ENCODE measurements at places on chromosomes 2 and 18.

DNA sequence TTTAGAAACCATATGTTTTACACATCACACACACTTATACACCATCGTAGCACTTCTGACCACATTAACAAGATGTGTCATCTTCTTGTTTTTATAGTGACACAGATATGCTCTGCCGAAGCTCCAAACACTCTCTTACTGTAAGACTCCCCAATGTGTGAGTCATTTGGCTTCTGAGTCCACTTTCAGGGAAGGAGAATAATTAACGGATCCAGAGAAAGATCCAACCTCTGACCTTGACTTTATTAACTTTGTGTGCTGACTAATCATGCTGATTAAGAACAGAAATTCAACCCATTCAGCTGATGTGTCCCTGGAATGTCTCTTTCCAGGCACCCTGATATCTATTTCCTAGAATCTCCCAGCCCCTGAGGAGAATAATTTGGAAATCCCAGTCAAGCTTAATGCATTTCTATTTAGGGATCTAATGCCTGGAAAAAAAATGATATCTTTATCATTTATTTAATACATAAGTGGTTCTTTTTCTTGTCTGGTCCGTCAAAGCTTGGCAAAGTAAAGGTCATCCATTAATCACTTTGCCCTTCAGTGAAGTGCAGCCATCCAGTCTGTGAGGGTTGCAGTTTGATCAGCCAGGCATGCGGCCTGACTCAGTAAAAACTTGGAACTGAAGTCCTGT is 615.8 kb upstream of the SYT4 start:
- DNase-seq, result peak; percentile 95

DNA sequence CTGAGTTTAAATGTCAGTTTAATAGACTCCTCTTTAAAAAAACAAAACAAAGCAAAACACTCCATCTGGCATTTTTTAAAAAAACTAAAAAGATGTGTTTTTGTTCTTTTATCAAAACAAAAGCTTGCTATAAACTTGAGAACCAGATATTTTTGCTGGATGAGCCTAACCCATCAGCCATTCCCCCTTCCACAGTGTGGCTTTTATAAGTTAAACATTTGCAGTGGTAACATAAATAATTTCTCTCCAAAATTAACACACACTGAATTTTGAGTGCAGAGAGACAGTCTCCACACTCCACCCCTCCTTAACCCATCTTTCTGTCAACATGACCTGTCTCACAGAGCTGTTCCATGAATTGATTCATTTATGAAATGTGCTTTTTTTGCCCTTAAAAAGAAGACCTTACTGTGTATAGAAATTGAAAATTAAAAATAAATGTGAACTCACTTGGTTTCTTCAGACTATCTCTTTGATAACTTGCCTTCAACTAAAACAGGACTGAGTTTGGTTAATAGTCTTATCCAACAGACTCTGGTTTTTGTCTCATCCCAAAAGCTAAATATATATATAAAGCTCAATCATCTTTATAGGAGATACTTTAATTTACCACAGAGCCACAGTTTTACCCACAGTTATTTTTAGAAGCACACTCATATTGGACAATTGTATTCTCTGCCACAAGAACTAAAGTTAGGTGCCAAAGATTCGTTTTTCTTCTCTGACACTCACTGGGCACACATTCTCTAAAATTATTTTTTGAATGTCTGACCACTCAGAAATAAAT is 64.8 kb upstream of the STK39 start:
- peak; percentile 52 for DNase-seq

GRCh38 chr2:68319398-68320117 is at the start of gene CNRIP1:
CNRIP1 (minus strand) TSS chr2:68319949; CDS start chr2:68319400, 549 bp downstream.
- peak; percentile 83 for DNase-seq

DNA sequence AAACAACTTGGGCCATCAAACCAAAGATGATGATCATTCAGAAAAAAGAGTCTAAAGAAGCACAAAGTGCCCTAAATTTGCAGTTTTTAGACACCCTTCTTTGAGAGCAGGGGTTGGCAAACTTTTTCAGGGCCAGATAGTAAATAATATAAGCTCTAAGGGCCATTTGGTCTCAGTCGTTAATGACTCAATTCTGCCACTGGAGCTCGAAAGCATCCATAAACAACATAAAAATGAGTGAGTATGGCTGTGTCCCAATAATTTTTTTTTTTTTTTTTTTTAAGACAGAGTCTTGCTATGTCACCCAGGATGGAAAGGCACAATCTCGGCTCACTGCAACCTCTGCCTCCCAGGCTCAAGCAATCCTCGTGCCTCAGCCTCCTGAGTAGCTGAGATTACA is 152.3 kb downstream of the DTNB start:
- DNase-seq, result no peak

GRCh38 chr18:50199346-50199855 is 4.5 kb upstream of the MYO5B start:
- DNase-seq, result no peak

- no peak for DNase-seq
These were observed 845 bp upstream of the MYCN start for GRCh38 chr2:15939556-15939853.

GRCh38 chr2:211159972-211160371 is 603.6 kb downstream of the CPS1 start:
- DNase-seq, result no peak

- DNase-seq, result peak; percentile 39
These were observed 29.1 kb downstream of the SLC4A3 start for GRCh38 chr2:219656526-219656925.

DNA sequence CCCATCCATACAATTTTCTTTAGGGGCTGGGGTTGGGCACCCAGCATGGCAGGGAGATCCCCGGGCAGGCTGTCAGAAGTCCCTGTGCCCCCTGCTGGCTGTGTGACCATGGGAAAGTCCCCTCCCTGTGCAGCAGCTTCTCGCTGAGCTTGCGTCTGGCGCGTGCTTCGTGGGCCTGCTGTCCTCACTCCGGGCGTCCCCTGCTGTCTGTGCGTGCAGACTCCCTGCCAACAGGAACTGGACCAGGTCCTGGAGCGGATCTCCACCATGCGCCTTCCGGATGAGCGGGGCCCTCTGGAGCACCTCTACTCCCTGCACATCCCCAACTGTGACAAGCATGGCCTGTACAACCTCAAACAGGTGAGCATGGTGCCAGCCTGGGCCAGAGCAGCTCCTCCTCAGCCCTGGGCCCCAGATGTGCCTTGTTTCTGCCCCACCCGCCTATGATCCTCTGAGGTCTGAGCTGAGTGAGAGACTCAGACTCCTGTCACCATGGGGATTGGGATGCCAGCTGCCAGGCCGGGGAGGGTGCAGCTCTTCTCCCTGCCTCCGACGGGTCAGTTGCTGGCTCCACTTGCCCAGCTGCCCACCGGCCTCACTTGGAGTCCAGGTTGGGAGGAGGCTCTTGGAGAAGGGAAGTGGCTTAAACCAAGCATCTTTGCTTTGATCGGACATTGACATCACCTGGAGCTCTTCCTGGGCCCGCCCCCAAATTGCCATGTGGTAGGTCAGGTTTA is 28.6 kb downstream of the IGFBP2 start:
- DNase-seq, result no peak

GRCh38 chr2:28325567-28326468 is 66.8 kb upstream of the FOSL2 start:
- peak; percentile 71 for DNase-seq

- DNase-seq, result peak; percentile 59
These were observed 22.0 kb downstream of the SMAD7 start for GRCh38 chr18:48928787-48929186.

GRCh38 chr18:57755473-57756067 is 47.5 kb downstream of the ATP8B1 start:
- no peak for DNase-seq

GRCh38 chr2:230158468-230158867 is 61.3 kb downstream of the SP110 start:
- DNase-seq, result no peak

GRCh38 chr2:171921970-171922229 is 361 bp upstream of the HAT1 start:
- DNase-seq, result no peak

All from astrocyte of the spinal cord (primary cell).